ENCODE measurements at places on chromosomes 1 and 21.

DNA sequence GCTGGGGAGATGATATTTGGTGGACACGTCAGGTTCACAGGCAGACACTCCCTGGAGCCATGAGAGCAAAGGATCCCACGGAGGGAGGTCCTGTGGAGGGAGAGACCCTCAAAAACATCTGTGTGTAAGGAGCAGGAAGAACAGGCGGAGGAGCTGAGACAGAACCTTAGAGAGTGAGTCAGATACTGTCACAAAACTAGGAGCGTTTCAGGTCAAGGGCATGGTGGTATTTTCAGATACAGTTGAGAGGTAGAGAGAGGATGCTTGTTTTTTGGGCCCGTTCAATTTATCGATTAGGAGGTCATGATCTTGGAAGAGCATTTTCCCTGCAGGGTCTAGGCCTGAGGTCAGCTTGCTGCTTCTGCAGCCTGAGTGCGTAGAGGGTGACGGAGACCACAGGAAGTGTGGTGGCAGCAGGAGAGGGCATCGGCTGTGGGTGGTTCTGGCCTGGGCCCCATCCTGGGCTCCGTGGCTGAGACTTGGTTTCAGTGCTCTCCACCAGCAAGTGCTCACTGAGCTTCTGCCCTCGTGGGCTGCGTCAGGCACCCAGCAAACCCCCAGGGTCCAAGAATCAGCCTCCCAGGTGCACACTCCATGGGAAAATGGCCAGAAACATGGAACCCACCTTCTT lies 39.9 kb downstream of the SPSB1 start:
- no peak for DNase-seq

- peak; percentile 19 for DNase-seq
Observed at GRCh38 chr1:183096894-183097293, 73.7 kb downstream of the LAMC1 start.

GRCh38 chr1:84722794-84723193 lies 32.5 kb upstream of the SSX2IP start:
- no peak for DNase-seq

DNA sequence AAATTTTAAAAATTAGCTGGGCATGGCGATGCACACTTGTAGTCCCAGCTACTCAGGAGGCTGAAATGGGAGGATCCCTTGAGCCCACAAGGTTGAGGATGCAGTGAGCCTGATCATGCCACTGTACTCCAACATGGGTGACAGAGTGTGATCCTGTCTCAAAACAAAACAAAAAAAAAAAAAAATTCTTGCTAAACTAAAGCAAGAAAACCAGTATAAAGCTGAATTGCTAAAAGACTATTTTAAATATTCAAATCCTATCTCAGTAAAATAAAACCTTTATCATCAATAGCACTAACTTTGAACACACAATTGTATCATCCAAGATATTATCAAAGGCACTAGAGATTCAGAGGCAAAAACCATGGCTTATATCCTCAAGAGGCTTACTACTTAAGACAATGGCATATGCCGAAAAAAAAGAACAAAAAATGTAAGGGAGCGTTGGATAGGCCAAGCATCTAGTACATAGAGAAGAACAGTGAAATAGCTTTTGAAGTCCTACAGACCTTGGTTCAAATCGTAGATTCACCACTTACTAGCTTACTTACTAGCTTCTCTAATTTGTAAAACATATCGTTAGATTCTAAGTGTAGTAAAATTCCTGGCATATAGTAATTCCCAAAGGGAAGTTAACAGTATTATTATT lies 3.6 kb downstream of the EPS15 start:
- DNase-seq: no peak

GRCh38 chr21:42572906-42573495 lies 59.3 kb downstream of the SLC37A1 start:
- no peak for DNase-seq

- DNase-seq: no peak
Observed at GRCh38 chr1:245923215-245923614, 583.9 kb downstream of the SMYD3 start.

DNA sequence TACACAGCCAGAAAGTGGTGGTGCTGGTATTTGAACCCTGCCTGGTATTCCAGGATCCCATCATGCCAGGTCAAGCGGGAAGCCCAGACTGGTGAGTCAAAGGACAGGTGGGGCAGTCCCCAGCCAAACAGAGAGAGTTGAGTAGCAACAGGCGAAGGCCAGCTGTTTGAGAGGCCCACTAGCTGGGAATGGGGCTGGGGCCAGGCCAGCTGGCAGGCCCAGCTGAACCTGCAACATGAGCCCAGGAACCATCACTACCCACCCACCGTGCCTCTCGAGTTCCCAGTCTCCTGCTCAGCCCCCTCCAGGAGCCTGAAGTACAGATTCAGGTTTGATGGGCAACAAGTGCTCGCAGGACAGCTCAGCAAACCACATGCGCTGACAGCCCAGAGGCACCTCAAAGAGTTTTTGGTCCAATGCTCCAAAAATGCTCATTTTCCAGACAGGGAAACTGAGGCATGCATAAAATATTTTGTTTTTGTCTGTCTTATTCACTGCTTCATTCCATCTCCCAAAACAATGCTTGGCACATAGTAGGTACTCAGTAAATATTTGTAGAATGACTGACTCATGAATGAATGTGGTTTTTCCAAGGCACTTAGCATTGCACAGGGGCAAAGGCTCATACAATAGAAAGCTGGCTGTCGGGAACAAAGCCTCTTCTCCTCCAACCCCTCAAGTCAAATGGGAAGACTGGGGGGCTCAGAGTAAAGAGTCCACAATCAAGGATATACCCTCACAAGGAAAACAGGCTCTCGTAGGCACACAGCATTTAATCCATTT lies 42.5 kb upstream of the CLIC4 start:
- DNase-seq: peak; percentile 87

GRCh38 chr1:226702318-226702956 lies 36.6 kb downstream of the ITPKB start:
- peak; percentile 7 for DNase-seq

- no peak for DNase-seq
Observed at GRCh38 chr1:6508816-6509189, 17.3 kb upstream of the PLEKHG5 start.

DNA sequence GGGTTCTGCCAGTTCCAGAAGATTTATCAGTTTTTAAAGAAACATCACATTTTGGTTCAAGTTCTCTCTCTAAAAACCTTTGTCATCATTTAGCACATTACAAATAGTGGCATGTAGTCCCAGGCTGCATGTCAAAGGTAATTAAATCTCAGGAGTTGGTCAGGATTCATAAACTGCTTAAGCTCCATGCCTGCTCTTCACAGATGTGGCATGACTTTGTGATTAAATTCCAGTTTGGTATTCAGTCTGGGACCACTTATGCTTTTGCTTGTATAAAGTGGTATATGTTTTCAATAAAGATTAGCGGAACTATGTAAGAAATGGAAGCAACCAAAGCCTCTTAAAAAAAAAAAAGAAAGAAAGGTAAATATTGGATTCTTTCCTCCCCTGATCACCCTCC lies 408.0 kb downstream of the DISC1 start:
- DNase-seq: no peak

DNA sequence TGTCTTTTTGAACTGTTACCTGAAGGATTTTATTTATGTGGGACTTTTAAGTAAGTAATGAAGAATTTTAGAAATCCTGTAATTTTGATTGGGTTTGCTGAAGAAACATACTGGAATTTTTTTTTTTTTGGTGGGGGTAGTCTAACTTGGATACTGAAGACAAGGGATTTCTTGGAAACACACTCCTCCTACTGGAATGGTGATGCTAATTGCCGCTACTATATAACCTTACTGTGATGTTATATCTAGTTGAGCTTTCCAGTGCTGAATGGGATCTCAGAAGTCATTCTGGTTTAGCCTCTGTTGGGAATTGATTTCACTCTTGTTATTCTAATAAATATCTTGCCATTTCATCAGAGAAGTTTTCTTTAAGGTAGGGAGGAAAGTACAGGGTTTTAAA lies 8.4 kb downstream of the PPP2R5A start:
- peak; percentile 29 for DNase-seq

DNA sequence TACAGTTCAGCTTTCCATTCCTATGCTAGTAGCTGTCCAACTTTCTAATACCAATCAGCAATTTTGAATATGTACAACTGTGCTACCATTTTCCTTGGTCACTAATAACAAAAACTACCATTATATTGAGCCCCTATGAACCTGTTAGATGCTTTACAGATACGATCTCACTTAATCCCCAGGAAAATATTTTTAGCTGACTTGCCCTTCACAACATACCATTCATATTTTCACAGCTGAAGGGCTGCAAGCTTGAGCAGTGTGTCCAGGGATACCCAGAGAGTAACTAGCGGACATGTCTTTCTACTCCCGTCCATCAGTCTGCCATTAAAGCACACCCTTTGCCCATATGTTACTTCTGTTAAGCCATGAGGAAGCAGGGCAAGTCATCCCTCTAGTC lies 140.5 kb downstream of the SPATA46 start:
- DNase-seq: no peak

- no peak for DNase-seq
Observed at GRCh38 chr1:88401313-88401712, 282.8 kb upstream of the PKN2 start.

DNA sequence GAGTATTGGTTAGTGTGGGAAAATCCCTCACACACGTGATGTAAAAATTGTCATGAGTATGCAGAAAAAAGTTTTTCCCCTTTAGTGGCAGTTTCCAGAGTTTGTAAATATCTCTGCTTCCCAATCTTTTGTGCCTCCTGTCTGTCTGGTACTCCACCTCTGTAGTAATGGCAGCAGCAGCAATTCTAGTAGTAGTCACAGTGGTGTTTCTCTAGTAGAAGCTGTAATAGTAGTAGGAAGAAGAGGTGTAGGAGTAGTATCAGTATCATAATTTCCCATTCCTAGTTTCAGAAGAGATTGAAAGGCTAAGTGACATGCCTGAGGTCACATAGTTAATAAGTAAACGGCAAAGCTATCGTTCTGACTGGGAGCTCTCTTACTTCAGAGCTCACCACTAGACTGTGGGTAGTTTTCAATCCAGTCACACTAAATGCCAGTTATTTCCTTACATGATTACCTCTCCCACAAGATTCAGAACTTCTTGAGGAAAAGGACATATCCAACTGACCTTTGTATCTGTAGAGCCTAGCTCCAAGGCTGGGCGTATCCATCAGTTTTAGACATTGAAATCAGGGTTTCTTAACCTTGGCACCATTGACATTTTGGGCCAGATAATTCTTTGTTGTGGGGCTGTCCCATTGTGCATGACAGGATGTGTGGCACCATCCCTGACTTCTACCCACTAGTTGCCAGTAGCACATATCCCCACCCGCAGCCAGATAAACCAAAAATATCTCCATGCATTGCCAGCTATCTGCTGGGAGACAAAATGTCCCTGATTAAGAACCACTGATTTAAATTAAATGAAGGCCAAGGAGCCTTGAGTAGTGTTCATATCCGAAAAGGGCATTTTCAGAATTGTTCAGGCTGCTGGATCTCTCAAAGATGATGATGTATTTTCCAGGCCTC lies 135.9 kb downstream of the FGGY start:
- peak; percentile 96 for DNase-seq

GRCh38 chr1:35947547-35947946 lies 16.6 kb downstream of the AGO3 start:
- DNase-seq: no peak

DNA sequence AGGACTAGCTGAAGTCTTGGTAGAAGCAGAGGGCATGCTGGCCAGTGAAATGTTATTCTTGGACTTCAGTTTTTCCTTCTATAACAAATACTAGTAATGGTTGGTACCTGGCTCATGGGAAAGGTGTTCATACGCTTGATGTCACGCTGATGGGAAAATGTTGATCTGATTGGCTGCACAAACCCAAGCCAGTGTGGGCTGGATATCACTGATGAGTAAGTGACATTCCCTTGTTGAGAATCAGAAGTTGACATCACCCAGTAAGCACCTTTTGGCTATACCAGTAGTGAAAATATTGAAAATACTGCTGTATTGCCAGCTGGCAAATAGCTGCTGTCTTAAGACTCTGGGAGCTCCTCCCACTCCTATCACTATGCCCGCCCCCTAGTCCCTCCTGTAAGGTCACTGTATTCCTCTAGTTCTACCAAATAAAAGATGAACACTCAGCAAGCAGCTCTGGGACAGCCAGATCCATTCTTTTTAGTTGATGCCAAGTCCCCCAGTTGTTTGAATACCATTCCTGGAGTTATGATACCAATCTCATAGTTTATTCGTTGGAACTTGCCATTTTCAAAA lies 168.2 kb downstream of the GRIK1 start:
- DNase-seq: peak; percentile 82

DNA sequence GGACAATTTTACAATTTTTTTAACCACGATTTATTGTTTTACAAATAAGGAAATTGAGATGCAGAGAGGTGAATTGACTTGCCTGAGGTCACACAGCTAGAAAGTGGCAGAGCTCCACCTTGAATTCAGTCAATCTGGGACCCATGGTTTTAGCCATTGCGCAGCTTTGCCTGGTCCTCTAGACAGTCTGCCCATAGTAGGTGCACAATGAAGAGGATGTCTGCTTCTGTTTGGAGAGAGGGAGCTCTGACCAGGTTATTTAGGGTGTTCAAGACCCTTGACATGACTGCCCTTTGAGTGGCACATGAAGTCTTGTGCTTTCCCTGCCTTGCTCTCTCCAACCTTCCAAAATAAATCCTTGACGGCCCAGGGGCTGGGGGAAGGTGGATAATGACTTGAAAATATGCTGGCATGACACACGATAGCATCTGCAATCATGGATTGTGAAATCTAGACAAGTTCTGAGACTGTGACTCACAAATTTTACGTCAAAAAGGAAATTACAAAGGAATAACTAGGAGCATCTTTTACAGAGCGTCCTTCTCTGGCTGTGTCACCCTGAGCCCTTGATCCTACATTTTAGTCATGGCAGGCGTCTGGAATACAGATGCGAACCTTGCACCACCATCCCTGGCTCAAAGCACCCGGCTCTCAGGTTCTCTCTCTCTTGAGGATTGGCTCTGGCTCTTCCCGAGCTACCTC lies 26.2 kb upstream of the ID3 start:
- DNase-seq: peak; percentile 82

DNA sequence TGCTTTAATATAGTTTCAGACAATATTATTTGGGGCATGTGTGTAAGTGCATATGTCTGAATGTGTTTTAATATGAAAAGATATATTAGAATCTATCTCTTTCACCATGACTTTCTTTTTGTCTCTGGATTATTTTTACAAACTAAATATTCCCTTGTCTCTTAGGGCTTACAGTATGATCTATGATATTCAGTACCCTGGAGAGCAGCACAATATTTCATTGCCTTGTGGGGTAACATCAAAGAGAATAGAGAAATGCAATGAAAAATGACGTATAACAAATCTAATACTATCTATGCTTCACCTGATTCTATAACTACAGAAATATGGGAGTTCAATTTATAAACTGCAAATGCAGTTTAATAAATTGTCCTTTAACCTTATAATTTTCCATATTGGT lies 2084.5 kb downstream of the MRPL39 start:
- no peak for DNase-seq

DNA sequence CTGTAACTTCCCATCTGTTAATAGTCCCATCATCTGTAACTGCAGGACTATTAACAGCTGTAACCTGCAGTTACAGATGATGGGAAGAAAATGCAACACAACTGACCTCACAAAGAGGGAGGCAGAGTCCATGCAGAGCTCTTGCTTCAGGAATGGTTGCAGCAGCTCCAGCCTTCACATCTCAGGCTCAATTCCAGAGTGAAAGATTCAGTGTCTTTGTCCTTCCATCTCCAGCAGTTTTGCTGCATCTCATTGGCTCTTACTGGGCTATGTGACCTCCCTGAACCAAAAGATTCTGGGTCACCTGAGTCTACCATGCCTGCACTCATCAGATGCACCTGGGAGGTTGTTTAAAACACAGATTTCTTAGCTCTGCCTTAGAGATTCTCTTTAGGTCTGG lies 686.7 kb downstream of the MATN1 start:
- no peak for DNase-seq

- no peak for DNase-seq
Observed at GRCh38 chr1:228118040-228118439, 8.9 kb upstream of the MRPL55 start.
